GM19239 (cell line): ENCODE measurements at places on chromosomes 7 and 10.

- DNase-seq = no peak
Measured at GRCh38 chr10:112177247-112177646, 6.3 kb downstream of the GPAM start.

- DNase-seq = no peak
Measured at GRCh38 chr10:113179265-113179664, 229.2 kb downstream of the TCF7L2 start.

- DNase-seq = no peak
Measured at GRCh38 chr7:158843771-158844170, 12.6 kb upstream of the DYNC2I1 start.

- no peak for DNase-seq
Measured at GRCh38 chr7:135884495-135885232, 92.5 kb downstream of the MTPN start.

DNA sequence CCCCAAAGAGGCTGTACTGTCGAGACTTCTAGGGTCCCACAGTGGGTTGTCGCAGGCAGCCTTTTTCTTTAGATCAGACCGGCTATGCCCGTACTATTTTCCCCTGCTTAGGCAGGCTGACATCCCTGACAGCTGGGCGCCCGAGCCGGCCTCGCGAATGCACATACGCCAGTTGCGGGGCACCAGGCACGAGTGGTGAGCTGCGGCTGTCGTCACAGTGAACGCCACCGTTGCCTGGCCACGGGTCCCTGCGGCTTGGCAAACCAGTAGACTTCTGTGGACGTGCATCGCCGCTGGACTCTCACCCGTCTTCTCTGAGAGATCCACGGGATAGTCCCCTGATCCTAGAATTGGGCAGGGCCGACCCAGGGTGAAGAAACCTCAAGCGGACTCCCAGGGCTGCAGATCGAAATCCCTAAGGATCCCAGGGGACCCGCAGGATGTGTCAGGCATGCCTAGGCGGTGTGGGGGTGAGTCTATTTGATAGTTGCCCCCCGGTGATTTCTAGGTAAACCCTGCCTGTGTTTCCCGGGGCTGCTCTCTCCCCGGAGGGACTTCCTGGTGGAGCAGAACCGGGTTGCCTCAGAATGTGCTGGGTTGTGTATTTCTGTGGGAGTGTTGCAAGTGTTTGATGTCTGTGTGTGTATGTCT is 33.0 kb upstream of the ZNF273 start:
- DNase-seq = no peak

- no peak for DNase-seq
Measured at GRCh38 chr7:21370283-21370982, 57.5 kb upstream of the SP4 start.

DNA sequence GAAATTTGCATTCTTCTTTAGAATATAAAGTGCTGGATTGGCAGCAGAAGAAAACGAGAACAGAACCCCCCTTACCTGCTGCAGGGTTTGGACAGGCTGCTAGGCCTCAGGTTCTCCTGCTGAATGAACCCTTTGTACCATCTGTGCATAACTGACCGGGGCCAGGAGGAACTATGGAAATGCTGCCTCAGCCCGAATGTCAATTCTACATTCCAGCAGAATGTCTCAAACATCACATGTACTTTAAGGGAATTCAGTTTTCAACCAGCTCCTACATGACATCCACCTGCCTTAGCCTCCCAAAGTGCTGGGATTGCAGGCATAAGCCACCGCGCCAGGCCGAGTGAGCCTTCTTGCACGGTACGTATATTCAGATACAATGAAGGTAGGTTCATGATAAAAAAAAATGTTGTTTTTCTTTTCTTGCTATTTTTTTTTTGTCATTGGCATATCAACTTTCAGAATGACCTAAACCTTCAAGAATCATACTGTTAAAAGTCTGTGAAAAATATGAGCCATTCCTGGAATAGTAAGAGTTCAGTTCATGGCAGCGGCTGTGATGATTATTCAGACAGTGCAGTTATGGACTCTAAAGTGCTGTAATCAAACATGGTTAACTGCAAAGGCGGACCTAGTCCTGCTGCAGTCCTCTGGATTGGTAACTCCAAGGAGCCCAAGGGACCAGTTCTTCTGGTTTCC is 84.4 kb upstream of the TNS3 start:
- no peak for DNase-seq

GRCh38 chr7:111878785-111879184 is 316.5 kb upstream of the IMMP2L start:
- no peak for DNase-seq

- DNase-seq = no peak
Measured at GRCh38 chr7:646487-646886, 80.0 kb upstream of the DNAAF5 start.

- no peak for DNase-seq
Measured at GRCh38 chr10:99700649-99701048, 31.3 kb downstream of the COX15 start.

GRCh38 chr7:158588085-158588877 is 658 bp upstream of the PTPRN2 start:
- DNase-seq = no peak

DNA sequence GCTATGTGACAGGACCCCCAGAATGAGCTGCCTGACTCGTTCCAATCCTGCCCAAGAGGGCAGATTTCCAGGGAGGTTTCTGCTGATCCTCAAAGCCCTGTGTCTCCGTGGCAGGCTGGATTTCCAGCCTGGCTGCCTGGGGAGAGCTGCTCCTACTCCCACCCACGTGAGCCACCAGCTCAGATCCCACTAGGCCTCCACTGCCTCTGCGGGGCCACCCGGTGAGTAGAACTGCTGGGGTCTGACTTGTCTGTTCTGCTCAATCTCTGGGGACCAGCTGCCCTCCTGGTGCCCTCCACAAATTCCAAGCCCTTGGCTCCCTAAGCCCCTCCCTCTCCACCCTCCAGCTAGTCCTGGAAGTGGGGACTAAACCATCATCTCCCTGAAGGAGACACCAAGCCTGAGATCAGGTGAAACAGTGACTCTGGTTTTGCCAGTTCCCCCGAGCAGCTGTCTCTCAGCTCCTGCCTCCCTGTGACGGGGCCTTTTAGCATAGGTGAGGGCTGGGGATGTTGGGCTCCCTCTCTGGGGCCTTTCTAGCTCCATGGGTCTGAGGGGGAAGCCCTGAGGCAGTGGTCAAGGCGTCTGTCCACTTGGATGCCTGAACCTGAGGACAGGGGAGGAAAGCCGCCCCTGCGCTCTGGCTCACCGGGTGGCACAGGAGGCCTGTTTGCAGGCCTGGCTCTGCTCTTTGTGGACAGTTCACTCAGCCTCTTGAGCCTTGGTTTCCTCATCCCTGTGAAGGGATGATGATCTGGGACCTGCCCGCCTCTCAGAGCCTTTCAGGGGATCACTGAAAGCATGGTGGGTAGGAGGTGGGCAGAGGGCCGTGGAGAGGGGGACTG is 5.6 kb downstream of the FAM241B start:
- DNase-seq = no peak

DNA sequence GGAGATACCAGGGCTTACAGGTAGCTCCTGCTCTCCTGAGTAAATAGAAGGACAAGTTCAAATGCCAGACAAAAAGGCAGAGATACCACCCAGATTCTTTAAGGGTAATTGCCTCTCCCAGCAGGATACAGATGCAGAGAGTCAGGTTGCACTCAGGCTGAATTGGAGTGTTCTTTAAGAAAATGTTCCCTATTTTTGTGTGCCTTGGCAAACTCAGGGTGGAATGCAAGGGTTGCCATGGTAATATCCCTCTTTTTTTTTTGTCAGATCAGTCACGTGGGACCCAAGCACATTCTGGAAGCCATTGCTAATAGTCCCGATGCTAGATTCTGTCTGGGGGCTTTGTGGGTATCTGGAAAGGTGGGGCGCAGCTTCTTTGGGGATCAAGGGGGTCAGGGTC is 628.0 kb downstream of the CALN1 start:
- no peak for DNase-seq
